ENCODE measurements at places on chromosomes 13 and 19.

DNA sequence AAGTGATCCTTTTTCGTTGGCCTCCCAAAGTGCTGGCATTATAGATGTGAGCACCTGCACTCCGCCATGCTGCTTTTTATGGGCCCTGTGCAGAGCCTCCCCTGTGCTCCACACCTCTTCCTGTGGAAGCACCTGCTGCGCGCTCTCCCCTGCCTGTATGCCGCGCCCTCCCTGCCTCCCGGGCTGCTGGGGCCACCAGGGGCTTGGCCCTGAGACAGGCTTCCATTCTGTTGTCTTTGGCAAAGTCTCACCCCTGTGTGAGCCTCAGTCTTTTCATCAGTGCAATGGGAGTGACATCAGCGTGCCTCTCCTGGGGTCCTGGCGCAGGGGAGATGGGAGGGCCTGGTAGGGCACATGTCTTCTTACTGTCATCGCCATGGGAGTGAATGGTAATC, 1.3 kb downstream of the FAM174C start:
- DNase-seq = no peak

- DNase-seq = no peak
These were observed 8.0 kb downstream of the ANGPTL8 start for GRCh38 chr19:11247391-11247790.

DNA sequence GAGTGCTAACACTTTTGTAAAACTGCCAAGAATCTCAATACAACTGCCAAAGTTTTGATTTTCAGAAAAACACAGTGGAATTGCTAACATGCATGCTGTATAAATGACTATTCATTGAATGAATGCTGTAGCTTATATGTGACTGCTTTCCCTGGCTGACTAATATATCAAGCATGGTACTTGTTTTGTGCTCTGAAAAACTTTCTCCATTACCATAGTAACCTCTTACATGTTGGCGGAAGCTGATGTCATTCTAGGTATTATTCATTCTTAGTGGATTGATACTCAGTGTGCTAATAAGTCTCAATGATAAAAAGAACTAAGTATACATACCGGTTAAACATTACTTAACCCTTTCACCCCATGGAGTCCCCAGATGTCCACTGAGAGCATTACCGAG, 166.1 kb upstream of the MYO16 start:
- DNase-seq = no peak

GRCh38 chr13:90205911-90206310, 1141.6 kb upstream of the MIR17HG start:
- DNase-seq = no peak

- no peak for DNase-seq
These were observed 695 bp downstream of the BST2 start for GRCh38 chr19:17404621-17405249.

DNA sequence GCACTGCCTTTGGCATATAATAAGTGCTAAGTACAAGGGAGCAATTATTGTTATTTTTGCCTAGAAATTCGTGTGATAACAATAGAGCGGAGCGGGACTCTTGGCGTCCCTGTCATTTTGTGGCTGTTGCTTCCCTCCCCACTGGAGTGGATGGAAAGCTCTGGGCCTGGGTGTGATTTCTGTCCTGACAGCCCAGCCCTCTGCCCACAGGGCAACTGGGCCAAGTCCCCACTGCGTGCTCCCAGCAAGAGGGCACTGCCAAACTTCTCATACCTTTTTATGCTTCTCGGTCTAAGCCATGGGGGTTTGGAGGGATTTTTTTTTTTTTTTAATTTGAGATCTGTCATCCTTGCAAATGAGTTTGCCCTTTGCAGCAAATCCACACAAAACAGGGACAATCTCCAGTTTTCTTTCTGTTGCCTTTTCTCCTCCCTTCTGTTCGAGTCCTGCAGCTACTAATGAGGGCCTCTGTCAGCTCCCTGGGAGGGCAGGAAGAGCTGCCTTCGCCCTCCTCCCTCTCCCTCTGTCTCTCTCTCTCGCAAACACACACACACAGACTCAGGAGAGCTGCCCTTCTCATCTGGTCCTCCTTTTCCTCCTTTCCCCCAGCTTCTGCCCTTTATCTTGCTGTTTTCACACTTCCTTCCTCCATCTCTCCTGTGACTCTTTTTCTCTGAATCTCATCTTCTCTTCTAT, 103.9 kb downstream of the DNAJC15 start:
- DNase-seq = no peak

- no peak for DNase-seq
These were observed 24.4 kb upstream of the URAD start for GRCh38 chr13:28012896-28013295.

DNA sequence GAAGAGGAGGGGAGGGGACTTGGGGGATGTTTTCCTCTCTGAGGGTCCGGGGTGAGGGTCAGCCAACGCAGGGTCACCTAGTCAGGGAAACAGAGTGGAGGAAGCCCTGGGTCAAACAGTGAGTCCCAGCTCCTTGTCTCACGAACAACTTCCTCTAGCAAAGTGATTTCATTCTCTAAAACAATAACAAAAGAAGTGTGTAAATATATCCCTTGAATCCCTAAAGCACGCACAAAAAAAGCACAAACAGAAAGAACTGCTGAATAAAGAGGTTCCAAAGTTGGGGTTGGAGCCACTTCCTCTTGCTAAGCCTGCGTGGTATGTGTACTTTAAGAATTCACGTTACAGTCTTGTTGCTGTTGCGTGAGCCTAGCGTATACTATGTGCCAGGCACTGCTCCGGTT, 1.5 kb upstream of the C5AR2 start:
- DNase-seq = no peak

GRCh38 chr19:36528921-36529518, 949 bp upstream of the ZNF260 start:
- peak; percentile 3 for DNase-seq

GRCh38 chr13:36193151-36193855, 21.1 kb downstream of the SOHLH2 start:
- no peak for DNase-seq

DNA sequence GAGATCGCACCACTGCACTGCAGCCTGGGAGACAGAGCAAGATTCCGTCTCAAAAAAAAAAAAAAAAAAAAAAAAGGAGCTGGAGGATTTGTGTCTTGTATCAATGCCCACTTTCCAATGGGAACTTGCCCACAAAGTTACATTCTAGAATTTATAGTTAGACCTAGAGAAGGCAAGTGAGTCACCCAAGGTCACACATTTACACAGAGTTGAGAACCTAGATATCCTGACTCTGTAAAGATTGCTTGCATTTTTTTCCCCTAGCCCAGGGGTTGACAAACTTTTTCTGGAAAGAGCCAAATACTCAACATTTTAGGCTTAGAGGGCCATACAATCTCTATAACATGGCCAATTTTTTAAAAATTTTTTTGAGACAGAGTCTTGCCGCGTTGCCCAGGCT, 7.7 kb upstream of the BRD4 start:
- DNase-seq = no peak

- no peak for DNase-seq
These were observed 168.3 kb downstream of the PCDH20 start for GRCh38 chr13:61247149-61247936.

DNA sequence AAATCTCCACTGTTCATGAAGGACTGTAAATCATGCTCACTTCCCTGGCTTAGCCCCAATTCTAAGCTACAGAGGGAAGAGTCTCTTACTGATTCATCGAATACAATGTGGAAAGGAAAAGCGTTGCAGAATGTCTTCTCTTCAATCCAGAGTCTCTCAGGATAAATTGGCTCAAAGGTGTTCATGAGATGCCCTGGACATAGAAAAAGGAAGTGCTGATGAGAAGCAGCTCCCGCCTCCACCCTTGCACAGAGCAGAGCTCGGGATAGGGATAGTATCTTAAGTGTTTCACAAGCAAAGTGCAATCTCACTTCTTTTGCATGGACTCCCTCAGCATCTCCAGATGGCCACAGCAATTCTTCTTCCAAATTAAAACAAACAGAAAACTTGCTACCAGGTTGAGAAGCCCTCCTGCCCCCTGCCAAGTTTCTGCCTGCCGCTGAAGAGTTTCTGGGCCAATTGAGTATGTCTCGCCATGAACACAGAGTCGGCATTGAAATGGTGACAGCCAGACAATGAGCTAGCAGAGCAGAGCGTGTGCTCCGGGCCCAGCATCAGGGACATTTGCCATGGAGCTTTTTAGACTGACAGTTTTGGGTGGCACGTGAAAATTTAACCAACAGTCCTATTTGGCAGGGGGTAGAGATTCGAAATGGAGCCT, 85.7 kb downstream of the C13orf42 start:
- DNase-seq = no peak

- no peak for DNase-seq
These were observed 2275.0 kb upstream of the PCDH20 start for GRCh38 chr13:63690672-63691071.

GRCh38 chr13:105213512-105213911, 1322.0 kb downstream of the EFNB2 start:
- DNase-seq = no peak

- no peak for DNase-seq
These were observed 14.4 kb upstream of the NOP53 start for GRCh38 chr19:47730910-47731309.

DNA sequence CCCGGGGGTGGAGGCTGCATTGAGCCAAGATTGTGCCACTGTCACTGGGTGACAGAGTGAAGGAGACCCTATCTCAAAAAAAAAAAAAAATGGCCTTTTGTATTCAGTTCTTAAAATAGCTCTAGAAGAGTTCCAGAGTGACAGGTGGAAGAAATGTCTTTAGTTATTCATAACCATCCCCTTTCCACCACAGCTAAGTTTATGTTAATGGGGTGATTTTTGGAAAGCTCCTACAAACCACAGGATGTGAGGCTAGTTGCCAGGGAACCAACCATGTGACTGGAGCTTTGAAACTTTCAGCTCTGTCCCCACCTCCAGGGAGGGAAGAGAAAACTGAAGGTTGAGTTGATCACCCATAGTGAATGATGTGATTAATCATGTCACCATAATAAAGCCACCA, 6.9 kb downstream of the ZNF490 start:
- DNase-seq = peak; percentile 46

DNA sequence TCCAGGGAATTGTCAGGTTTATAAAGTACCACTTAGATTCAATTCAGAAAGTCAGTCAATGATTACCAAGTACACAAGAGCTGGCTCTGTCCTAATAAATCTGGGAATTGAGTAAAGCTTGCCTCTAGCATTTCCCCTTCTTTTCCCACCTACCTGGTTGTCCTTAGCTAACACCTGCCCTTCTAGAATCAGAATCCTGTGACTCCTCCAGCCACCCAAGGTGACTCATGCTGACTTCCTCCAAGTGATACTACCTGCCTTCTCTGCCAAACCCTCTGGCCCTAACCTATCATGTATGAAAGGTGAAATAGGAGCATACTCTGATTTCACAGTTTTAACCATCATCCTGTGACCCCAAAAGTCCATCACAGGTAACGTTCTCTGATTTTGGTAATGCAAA, 151.2 kb downstream of the DIAPH3 start:
- no peak for DNase-seq

GRCh38 chr13:53694814-53695532, 666.4 kb downstream of the OLFM4 start:
- no peak for DNase-seq

- DNase-seq = no peak
These were observed 501.5 kb downstream of the SUCLA2 start for GRCh38 chr13:47499358-47500150.

GRCh38 chr13:40666933-40667621, 636 bp upstream of the FOXO1 start:
- no peak for DNase-seq

- no peak for DNase-seq
These were observed 320.6 kb downstream of the FOXO1 start for GRCh38 chr13:40345654-40346372.

DNA sequence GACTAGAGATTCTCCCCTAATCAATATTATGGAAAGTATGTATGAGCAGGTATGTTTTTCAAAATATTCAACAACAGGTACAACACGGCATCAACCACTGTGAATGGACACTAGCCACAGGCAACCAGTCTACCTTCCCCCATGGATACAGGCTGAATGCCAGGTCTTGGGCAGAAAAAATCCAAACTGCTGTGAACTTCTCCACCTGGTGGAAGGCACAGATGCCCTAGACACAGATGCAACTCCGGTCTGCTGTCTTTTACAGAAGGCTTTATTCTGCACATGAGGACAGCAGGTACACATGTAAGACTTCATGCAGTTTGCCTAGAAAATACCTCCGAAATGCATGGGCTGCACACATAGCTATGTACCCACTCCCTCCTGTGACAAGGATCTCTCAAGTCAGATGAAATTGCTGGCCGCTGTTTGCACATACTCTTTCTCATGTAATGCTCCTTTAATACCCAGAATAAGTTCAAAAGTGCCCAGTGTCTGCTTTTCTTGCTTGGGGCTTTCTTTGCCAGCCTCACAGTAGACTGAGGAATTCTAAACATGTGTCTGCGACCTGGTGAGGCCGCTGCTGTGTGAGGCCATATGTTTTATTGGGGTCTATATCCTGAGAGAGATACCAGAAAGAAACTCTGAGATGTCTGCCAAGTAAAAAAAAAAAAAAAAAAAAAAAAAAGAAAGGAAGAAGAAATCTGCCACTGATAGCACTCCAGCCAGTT, 325.9 kb downstream of the FOXO1 start:
- DNase-seq = no peak

DNA sequence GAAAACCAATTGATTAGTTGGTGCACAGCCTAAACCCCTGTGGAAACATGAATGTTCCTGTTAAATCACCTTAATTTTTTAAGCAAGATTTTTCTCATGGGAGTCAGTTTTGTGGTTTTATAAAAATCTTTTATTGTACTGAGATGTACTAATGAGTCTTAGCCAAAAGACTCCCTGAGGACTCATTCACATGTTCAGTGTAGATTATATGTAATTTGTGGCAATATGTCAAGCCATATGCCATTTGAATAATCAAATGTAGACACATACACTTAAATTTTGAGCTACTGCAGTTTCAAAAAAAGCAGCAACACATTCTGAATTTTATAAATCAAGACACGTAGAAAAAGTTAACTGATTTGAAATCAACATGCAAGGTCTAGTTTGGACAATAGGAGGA, 395.2 kb downstream of the MYO16 start:
- no peak for DNase-seq

- DNase-seq = no peak
These were observed 4.7 kb upstream of the ZNF428 start for GRCh38 chr19:43623889-43624670.

- peak; percentile 77 for DNase-seq
These were observed 278 bp upstream of the ZNF274 start for GRCh38 chr19:58182577-58182988.

DNA sequence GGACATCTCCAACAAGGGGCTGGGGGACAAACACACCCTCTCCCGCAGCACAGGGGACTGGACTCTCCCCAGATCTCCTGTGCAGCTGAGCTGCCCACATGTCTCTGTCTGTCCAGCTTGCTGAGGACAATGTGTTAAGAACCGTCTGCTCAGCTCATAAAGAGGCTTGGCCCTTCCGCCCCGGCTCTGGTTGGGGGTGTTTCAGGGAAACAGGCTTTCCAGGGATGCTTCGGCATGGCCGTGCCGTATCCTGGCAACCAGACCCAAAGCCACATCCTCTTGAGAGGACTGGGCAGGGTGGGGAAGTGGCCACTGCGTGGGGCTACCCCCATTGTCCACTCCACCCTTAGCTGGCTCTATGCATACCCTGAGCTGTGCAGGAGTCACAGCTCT, 41.1 kb upstream of the CHST8 start:
- DNase-seq = no peak
